Heart right ventricle (tissue), 16 donors: ENCODE measurements at places on chromosomes 6 and 20. TPM values are rescaled to one million over a fixed set of nuclear protein-coding genes. Genes with fewer than 3 reads are reported as not detected.

DNA sequence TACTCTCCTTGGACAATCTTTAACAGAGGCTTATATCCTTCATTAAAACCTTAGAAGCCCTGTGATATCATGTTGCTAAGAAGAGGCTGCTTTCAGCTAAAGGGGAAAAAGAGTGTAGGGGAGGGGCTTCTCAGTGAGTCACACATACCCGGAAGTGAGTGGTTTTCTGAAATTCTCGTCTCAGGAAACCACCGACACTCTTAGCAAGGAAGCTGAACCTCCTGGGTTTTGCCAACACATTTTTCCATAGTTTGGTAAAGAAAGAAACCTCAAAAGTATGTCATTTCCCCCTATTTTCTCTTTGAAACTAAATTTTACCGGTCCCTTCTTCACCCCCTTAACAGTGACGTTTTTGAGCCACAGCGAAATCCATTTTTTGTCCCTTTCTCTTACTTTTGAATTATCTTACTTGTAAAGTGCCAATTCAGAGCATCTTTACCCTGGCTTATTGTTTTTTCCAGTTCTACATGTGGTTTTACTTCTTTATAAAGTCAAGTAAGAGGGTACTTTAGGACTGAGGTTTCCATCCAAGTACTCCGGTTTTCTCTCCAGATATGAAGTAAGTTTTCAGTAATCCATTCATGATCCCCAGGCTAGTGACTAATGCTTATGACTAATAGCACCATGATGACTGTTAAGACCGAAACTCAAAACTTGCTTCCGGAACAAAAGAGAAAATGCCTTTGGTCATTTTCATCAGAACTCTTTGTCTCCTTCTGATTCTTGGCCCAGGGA lies 219.3 kb downstream of the ARHGAP18 start:
- DNase-seq = no peak

DNA sequence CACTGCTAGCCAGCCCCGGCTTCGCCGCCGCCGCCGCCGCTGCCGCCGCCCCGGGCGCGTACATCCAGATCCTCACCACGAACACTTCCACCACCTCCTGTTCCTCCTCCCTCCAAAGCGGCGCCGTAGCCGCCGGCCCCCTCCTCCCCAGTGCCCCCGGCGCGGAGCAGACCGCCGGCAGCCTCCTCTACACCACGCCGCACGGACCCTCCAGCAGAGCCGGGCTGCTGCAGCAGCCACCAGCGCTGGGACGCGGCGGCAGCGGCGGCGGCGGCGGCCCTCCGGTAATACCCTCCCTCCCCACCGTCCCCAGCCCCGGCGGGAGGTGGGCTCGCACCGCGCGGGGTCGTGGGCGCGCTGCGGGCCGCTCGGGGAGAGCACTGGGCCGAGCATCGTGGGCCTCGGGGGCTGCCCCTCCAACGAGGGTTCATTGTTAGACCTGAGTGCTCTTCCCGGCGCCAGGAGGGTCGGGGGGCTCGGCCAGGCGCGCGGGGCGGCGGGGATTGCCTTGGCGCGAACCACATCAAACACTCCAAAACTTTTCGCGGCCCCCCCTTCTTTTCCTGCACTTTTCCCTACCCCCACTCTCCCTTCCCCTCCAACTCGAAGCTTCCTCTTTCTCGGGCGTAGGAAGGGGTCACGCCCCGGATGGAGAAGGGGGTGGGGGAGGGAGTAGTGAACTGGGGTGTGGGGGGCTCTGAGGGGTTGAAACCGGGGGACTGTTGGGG lies 827 bp downstream of the E2F3 start:
- DNase-seq = peak; percentile 32

DNA sequence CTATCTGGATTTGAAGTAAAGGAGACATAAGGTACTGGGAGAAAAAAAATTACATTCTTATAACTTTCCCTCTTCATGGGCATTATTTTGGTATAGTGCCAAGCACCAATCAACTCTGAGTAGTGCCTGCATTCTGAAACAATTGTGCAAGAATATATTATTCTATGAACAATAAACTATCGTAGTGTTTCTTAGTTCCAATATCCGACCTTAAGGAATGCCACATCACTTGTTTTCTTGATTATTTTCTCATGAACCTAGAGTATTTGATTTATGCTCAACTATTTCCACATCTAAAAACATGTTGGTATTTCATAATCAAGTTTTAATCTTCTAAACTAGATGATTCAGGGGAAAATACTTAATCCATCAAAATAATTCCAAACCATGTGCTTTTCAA lies 294.4 kb upstream of the TBX18 start:
- DNase-seq = no peak

GRCh38 chr6:162773996-162774395 lies 46.2 kb downstream of the PACRG start:
- no peak for DNase-seq

GRCh38 chr20:44516491-44516890 lies 5.4 kb downstream of the SERINC3 start:
- no peak for DNase-seq

DNA sequence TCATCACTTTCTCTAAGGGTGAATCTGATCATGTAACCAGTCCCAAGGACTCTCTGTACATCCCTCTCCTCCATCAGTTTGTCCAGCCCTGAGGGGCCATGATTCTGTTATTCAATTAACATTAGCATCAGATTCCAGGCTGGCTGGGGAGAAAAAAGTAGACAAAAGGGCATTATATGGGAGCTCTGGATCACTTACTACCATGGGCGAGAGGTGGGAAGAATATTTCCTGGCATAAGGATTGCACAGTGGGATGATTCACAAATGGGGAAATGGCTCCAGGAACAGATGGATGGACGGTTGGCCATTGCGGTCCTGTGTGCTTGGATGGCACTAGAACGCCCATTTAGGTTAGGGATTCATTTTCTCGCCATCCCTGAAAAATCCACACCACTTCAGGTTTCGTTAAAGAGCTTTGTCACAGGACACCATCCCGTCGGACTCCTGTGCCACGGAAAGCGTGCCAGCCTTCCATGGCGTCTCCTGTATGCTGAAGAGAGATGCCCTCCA lies 112.6 kb downstream of the THBS2 start:
- DNase-seq = no peak

DNA sequence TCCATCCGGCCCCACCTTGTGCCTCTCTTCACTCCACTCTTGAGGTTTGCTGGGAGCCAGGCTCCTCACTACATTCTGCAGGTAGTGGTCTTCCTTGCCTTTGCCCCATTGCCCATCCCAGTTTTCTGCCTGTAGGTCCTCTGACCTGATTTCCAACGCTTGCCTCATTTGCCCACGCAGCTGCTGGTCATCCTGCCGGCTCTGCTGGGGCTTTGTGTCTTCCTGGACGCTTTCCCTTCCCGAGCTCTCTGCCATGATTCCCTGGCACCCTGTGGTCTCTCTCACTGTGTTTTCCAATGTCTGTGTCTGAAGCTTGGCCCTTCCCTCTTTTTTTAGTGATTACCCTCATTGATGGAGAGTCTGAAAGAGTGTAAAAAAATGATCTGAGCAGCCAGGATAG lies 451.6 kb downstream of the UTRN start:
- no peak for DNase-seq

Gene AFDN
- total RNA-seq = 50.5 TPM

Gene MATN4
- not detected for total RNA-seq

Gene CPNE5
- 2.8 TPM for total RNA-seq

Gene REM1
- 0.60 TPM for total RNA-seq

Gene MKKS
- 19.9 TPM for total RNA-seq
